ENCODE measurements at places on chromosomes 11 and 22.

DNA sequence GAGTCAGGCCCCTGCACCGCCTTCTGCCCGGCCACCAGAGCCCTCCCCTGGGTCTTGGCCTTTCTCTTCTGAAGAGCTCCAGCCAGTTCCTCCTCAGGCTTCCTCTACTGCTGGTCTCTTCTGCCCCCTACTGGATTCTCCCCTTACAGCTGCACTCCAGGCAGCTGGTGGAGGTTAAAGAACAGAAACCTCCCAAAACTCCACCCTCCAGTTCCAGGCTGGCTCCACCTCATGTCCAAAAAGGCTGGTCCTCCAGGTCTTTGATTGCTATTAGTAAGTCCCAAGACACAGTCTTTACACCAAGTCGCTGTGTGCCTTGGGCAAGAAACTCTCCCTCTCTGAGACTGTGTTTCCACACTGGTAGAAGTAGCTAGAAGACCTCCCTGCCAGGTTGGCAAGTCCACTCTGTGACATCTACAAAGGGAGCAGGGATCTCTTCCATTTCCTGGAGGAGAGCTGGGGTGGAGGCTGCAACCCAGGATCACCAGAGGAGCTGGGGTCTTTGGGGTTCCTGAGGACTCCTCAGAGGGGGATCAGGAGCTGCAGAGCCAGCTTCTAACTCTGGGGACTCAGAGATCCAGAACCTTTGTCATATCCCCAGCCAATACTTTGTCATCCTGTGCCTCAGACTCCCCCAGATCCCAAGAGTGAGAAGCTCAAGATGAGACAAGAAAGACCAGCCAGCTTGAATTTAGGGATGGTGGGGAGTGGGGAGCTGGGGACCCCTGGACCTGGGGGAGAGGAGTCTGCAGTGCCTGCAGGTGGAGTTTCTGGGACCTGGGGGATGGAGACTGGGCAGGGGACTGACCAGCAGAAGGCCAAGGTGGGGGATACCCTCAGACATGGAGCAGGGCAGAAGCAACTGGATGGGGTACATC lies 3.4 kb upstream of the IGLL5 start:
- no peak for DNase-seq

DNA sequence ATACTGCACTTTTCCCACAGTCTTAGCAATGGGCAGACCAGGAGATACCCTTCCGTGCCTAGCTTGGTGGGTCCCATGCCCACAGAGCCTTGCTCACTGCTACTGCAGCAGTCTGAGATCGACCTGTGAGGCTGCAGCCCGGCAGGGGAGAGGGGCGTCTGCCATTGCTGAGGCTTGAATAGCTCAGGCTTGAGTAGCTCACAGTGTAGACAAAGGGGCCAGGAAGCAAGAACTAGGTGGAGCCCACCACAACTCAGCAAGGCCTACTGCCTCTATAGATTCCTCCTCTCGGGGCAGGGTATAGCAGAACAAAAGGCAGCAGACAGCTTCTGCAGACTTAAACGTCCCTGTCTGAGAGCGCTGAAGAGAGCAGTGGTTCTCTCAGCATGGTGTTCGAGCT lies 118.1 kb downstream of the BARX2 start:
- no peak for DNase-seq

DNA sequence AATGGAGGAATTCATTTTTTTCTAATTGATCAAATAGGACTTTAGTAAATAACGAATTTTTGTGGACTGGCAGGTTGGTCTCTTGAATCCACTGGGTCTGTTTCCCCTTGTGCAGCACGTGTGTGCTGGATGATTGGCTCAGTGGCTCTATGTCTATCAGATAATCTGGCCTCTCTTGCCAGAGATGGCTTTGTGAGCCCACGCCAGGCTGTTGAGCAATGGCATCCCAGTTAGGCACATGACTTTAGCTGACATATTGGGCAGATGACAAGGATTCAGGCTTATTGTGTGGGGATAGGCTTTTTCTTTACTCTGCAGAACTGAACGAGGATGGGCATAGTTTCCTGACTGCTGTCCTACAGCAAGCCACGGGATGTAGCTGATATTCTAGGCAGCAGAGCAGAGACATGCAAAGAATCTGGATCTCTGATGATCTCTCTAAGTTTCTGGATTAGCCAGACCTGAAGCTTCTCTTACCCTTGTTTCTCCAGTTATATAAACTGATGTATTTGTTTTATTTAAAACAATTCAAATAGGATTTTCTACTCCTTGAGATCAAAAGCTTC lies 144.9 kb downstream of the ARHGAP42 start:
- no peak for DNase-seq

GRCh38 chr11:121590772-121591404 lies 138.1 kb upstream of the SORL1-AS1 start:
- DNase-seq, result no peak

- no peak for DNase-seq
Observed at GRCh38 chr22:39498802-39499201, 3.3 kb upstream of the MIEF1 start.

DNA sequence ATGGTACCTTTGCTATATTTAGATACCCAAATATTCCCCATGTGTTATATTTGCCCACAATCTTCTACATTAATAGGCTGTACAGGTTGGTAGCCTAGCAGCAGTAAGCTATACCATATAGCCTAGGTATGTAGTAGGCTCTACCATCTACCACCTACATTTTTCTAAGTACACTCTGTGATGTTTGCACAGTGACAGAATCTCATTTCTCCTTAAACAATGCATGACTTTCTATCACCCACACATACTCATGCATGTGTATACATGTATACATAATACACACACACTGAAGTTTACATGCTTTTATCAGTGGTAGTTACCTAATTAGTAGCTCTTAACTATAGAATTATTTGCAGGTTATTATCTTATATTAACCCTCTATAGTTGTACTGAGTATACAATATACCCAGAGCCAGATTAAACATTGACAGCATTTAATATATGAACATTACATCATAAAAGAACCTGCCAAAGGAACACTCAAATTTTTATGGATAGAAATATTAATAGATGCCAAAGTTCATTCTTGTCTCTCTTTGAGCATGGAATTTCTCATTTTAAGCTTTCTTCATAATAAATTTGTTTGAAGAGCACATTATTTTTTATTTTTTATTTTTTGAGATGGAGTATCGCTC lies 51.4 kb downstream of the ELP4 start:
- DNase-seq, result no peak

DNA sequence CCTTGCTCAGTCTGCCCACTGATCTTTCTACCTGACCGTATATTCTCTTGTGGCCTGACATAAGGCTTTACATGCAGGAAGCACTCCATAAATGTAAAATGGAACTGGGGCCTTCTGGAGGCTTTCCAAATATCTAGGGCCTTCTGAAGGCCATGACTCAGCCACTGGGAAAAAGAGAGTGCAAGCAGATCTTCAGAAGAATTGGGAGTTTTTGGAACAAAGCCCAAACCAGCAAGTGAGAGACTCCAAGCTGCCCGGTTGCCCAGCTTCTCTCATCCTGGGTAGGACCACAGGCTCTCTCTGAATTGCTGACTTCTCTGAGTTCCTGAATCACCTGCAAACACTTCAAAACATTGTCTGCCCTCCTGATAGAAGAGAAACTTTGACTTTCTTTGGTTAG lies 107.9 kb upstream of the BMAL1 start:
- no peak for DNase-seq

DNA sequence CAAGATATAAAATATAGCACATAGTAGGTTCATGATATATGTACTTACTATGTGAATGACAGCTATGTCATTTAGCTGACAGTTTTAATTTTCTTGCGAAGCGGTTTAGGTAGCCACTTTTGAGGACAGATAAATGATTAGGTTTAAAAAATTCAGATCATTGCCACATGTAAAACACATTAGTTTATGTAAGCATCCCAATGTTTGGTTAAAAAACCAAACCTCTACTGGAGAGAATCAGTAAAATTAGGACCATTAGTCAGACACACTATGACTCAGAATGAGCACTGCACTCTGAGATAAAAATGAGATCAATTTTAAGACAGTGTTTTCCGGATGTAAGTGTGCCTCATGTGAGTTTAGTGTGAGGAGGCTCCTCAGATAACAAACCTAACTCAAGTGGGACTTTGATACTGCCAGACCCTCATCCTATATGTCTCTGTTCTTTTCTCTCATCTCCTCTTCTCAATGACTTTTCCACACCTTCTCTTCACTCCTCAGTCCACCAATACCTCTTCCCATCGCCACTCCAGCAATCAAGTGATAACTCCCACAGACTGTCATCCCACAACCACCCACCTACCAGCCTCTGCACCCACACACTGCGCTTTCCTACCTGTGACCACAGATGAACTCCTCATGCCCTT lies 6.8 kb upstream of the OR2AT4 start:
- DNase-seq, result no peak

GRCh38 chr22:38205261-38206128 lies 3.7 kb downstream of the MAFF start:
- DNase-seq, result no peak

GRCh38 chr22:44211946-44212930 lies 31.5 kb downstream of the PARVG start:
- no peak for DNase-seq

DNA sequence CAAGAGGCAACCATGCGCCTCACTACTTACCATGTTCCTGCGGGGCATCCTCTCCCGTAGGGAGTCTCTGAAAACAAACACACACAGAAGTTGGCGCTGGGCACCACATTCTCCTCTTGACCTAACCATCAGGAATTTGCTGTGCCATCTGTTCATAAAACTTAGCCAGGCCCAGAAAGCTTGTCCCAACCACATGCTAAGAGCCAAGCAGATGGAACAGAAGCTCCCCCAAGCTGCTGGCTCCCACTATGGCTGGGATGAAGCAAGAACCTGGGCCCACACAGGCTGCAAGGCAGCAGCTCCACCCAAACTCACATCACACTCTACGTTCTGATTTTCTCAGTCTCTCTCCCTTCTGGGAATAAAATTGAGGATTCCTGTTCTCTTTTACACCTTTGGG lies 17.4 kb downstream of the HPS4 start:
- DNase-seq, result no peak

GRCh38 chr11:109123816-109124787 lies 297.9 kb upstream of the C11orf87 start:
- no peak for DNase-seq

- DNase-seq, result no peak
Observed at GRCh38 chr22:21102659-21103267, 57.0 kb downstream of the LRRC74B start.

DNA sequence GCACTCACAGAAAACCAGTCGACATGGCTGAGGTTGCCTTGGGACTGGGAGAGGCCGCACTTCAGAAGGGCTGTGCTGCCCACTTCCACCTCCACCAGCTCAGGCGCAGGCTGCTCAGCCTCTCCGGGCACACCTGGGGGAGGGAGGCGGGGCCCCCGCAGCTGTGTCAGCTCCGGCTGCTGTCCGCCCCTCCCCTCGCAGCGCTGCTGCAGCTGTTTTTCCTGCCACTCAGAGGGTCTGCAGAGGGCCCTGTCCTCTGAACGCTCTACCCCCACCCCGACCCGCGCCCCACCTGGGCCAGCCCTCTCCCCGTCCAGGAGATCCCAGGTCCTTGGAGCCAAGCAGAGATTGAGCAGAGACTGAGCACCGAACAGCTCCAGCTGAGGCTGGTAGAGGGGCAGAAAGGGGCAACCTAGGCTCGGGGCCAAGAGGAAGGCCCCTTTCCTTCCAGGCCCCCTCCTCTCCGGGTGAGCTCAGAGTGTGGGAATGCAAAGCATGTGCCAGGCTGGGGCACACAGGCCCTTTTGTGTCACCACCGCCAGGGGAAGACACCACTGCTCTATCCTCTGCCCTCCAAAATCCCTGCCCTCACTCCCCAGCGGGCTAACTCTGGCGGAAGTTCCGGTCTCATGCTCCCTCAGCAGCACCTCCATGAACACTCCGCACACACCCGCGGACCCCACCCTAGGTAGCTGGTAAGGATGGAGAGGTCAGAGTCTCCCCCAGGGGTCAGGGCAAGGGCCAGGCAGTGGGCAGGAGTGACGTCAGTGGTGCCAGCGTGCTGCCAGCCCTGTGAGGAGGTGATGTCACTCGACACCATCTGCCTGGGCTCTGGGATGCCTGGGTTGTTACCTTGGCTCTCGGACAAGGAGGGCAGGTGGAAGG lies 1.6 kb downstream of the MCAM start:
- DNase-seq, result no peak

DNA sequence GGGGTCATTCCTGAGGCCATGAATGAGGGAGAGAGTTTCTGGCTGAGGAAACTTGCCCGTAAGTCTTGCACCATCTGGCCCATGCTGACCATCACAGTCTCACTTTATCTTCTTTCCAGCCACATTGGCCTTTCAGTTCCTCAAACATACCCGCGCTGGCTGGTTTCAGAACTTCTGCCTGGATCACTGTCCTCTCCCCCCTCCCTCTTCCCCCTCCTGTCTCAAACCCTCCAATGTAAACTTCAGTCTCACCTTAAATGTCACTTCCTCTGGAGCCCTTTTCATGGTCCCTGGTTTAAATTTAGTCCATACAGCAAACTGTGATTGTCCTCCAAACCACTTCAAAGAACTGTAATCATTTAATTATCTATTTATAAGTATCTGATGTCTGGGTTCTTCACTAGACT lies 3.7 kb upstream of the TMEM109 start:
- no peak for DNase-seq

- DNase-seq, result no peak
Observed at GRCh38 chr11:77403211-77403610, 70.7 kb downstream of the PAK1 start.

- DNase-seq, result no peak
Observed at GRCh38 chr11:41056892-41057569, 402.4 kb downstream of the LRRC4C start.

DNA sequence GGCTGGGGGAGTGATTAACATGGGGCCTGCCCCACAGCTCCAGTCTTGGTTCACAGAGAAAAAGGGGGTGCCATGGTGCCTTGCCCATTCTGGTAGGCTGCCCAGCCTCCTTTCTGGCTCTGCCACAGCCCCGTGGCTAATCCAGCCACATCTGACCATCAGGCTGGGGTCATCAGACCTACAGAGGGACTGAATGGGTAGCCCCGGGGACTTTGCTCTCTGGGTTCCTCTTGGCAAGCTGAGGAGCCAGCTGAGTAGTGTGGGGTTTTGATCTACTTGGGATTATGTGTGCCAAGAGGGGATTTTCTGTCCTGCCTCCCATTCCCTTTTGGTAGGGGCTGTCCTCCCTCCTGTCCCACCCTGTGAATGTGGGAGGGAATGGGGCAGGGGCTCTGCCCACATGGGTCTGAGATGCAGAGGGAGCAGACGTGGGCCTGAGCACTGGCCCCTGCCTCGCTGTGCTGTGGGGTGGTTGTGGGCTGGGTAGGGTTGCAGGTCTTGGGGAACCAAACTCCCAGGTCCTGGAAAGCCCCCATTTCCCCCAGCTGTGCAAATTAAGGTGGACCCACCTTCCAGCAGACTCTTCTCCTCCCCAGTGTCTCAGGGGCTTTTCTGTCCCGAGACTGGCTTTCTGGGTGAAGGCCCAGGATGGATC lies 32.0 kb downstream of the CD82 start:
- no peak for DNase-seq

- DNase-seq, result no peak
Observed at GRCh38 chr11:64933935-64934681, 1.6 kb downstream of the GPHA2 start.
